ENCODE measurements at places on chromosomes 6 and 20. TPM values are rescaled to one million over a fixed set of nuclear protein-coding genes. Genes with fewer than 3 reads are reported as not detected.

- DNase-seq: no peak
These were observed 34.4 kb downstream of the TENT5A start for GRCh38 chr6:81718126-81718525.

DNA sequence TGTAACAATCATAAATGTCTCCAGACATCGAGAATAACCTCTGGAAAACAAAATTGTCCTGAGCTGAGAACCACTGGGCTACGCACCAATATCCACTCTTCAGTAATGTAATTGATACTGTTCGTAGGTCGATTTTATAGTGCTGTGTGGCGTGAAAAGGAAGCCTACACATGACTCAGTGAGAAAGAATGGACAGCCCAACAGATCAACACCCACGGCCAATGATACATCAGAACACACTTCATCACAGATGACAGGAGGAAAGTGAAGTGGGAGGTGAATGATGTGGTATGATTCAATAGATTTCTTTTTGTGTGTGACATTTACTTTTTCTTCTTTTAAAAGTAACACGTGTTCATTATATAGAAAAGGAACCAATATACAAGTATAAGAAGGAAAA is 93.5 kb downstream of the RPS12 start:
- no peak for DNase-seq

DNA sequence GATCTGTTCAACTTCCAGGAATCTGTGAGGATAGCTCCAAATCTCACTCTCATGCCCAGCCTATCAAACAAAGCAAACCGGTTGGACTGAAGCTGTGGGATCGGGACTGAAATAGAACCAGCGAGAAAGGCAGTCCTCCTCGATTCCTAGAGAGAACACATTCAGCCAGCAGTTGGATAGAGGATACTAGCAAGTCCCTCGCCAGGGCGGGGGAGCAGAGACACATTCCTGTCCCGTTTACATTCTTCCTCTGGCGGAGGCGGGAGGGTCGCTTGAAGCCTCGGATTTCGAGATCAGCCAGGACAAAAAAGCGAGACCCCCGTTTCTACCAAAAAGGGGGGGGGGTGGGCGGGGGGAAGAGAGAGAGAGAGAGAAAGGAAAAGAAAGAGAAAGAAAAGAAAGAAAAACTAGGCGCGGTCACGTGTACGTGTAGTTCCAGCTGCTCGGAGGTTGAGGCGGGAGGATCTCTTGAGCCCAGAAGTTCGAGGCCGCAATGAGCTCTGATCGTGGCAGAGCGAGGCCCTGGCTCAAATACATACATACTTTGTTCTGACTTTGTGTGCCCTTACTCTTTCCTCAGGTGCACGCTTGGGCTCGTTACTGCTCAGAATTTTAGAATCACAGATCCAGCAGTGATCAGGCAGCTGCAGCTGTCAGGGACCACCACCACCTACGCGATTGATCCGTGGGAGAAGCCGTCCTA is 19.5 kb downstream of the ZNF311 start:
- peak; percentile 55 for DNase-seq

DNA sequence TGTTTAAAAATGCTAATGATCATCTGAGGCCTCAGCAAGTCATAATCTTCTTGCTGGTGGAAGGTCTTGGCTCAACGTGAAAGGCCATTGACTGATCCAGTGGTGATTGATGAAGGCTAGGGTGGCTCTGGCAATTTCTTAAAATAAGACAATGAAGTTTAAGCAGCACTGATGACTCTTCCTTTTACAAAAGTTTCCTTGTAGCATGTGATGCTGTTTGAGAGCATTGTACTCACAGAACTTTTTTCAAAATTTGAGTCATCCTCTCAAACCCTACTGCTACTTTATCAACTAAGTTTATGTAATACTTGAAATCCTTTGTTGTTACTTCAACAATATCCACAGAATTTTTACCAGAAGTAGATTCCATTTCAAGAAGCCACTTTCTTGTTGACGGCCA is 382.3 kb downstream of the ESR1 start:
- DNase-seq: no peak

DNA sequence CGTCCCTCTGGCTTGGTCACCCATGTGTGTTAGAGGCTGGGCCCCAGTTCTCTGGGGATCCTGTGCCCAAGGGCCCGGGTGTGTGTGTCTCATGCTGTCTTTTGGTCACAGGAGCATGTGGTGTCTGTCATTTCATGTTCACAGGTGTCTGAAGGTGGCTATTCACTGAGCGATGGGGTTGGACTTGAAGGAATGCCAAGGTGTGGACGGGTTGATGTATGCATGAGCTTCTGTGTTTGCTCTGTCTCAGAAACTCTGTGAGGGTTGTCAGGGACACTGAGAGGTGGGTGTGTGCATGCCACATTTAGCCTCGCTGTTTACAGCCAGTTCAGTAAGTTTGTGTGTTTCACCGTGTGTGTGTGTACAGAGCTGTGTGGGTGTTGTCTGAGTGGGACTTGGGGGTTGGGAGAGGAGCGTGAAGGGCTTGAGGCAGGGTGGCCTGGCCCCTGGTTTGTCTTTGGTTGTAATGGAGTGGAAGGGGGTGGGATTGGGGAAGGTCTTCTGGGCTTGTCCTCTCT is 1.2 kb downstream of the DDR1 start:
- peak; percentile 47 for DNase-seq

The HACE1 gene
- 54.5 TPM for total RNA-seq

The ISM1 gene
- total RNA-seq: 0.81 TPM

DNA sequence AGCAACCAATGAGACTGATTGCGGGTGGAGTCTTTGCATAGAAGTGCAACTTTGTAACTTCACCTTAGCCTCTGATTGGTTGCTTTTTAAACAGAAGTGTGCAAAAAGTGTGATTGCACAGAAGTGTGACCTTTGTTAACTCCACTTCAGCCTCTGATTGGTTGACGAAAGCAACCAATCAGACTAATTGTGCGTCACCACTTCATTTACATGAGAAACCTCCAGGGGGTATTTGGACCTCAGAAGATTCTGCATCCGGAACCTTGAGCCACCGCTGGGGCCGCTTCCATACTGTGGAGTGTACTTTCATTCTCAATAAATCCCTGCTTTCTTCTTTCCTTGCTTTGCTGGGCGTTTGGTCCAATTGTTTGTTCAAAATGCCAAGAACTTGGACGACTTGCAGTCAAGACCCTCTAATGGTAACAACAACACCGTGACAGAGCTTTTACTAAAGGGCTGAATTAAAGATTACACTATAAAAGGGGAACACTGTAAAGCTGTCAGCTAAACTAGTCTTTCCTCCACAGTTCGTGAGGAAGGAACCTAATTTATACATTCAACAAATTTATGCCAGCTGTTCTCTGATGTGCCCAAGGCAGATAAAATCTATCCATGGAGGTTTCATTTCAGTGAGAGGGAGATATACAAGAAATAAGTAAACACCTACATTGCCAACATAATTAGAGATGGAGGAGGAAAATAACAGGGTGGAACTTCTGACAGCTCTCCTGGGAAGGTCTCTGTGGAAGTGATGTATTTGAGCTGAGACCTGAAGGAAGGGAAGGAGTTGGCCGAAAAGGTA is 1.4 kb upstream of the HECA start:
- DNase-seq: no peak

DNA sequence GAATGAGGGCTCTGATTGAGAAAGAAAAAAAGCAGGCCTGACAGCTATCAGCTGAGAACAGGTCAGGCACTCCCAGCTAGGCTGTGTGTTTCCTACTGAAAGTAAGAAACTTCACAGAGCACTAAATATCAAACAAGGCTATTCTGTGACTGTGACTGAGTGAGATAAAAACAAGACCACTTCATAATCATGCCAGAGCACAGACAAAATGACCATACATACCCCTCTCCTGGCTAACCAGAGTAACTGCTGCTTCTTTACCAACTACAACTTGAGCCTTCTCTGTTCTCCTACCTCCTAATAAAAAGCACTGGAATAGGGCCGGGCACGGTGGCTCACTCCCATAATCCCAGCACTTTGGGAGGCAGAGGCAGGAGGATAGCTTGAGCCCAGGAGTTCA is 6.8 kb upstream of the BTN1A1 start:
- no peak for DNase-seq

GRCh38 chr6:147567141-147567805 is 58.8 kb downstream of the SAMD5 start:
- no peak for DNase-seq

- peak; percentile 54 for DNase-seq
These were observed 182.5 kb downstream of the CDC5L start for GRCh38 chr6:44569931-44570385.

The APOM gene
- 1.4 TPM for total RNA-seq

The ELOVL4 gene
- total RNA-seq: 32.7 TPM

DNA sequence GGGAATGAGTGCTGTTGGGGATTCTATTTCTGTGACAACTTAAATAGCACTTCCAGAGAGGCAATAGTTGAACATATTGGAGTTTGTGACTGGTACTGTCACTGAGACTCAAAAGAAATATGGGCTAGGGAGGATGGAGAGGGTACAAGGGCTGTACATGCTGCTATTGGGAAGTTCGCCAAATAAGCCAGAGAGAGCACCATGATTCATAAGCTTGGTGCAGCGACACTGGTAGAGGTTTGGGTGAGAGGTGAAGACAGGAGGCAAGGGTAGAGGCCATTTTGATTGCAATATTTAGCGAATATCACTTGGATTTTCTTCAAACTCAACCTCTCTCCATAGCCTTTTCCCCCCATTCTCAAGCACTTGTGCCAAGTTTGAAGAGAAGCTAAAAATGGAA is 214.3 kb downstream of the OGFRL1 start:
- DNase-seq: no peak

GRCh38 chr20:15346657-15347280 is 1009.4 kb upstream of the FLRT3 start:
- no peak for DNase-seq

The SLC35D3 gene
- total RNA-seq: not detected

DNA sequence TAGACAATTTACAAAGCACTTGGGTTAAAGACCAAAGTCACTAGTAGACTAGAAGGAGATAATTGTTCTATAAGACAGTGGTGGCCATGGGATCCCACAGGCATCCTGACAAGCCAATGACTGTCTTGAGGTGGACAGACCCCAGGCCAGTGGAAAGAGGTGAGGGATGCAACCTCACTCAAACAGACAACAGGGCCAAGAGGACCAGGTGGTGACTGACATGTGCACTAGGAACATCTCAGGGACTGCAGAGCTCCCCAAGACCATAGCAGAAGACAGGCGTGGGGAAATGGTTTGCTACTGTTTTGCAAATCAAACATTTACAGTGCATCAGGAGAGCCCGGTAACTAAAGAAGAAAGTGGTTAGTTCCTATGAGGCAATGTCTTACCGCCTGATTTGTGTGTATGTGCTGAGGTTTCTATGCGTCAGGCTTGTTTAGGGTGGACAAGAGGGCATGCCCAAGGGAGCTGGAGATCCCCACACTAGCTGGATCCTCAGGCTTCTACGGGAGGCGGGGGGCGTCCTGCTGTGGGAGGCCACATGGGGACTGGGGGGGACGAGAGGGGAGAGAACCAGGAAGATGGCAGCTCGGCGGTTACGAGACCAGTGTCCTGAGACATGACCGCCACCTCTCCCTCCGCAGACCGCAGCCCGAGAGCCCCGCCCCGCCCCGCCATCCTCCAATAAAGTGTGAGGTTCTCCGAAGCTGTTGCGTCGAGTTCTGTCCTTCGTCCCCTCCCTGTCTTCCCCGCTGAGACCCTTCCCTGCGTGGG is 623 bp upstream of the MRPS26 start:
- DNase-seq: peak; percentile 81

The HLA-DMB gene
- total RNA-seq: 2.9 TPM

DNA sequence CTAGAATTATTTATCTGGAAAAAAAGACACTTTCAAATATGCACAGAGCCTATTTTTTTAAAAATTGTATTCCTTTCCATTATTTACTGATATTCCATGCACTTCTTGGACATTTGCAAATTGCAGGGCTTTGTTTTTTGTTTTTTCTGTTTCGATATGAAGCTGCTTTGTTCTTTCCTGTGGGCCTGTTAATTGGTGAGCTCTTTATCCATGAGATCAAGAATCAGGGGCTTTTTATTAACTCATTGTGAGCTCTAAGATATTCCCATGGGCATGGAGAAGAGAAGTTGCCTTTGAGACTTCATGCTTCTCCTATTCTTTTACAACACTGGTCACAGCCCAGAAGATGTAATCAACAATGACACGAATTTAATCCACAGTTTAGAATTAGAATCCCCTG is 145.1 kb downstream of the SAMD5 start:
- DNase-seq: no peak

- no peak for DNase-seq
These were observed 231.6 kb upstream of the MYLIP start for GRCh38 chr6:15897063-15897876.

DNA sequence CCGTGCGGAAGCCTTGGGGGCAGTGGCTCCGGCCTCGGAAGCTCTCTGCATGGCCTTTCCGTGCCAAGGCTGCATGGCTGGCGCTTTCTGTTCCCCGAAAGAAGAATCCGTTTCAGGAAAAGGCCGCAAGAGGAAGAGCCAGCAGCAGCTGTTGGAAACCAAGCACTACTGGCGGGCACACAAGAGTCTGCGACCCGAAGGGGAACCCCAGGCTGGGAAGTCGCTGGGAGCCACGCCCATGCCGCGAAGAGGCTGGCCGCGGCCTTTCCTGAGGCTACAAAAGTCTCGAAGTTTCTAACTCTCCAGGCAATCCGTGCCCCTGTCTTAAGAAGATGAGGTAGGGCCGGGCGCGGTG is at the start of gene CGAS:
CGAS (minus strand) TSS at position 191 of the 355 bp plus-strand sequence; CDS start at position 75, 116 bp downstream.
- peak; percentile 57 for DNase-seq

- DNase-seq: peak; percentile 47
These were observed 80.0 kb upstream of the RPS6KA2 start for GRCh38 chr6:166707045-166707444.

- DNase-seq: no peak
These were observed 157.7 kb downstream of the VEGFA start for GRCh38 chr6:43927532-43928210.

The SPTLC3 gene
- total RNA-seq: 1.4 TPM

GRCh38 chr6:56278171-56278591 is 30.8 kb upstream of the COL21A1 start:
- DNase-seq: no peak

- DNase-seq: no peak
These were observed 513.3 kb downstream of the HAO1 start for GRCh38 chr20:7426890-7427496.

GRCh38 chr20:32338665-32339064 is 19.5 kb upstream of the ASXL1 start:
- no peak for DNase-seq

The SLC52A3 gene
- total RNA-seq: 7.3 TPM

DNA sequence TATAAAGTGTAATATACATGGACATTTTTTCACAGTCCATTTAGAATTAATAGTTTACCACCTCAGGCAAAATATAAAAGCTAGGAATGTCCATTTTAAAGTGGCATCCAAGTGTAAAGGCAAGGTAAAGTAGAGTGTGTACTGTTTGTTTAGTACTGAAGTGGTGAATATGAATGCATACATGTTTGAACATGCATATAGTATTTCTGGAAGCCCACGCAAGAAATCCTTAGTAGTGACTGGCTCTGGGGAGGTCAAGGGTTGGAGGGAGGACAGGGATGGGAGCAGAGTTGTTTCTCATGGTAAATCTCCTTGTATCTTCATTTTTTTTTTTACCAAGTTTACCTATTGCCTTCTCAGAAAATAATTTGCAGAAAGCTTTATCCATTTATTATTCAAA is 129.2 kb downstream of the UNC5CL start:
- DNase-seq: no peak

The FNDC1 gene
- 0.15 TPM for total RNA-seq

- DNase-seq: no peak
These were observed 270.3 kb downstream of the TBC1D7 start for GRCh38 chr6:13058051-13058450.

- DNase-seq: no peak
These were observed 80.5 kb upstream of the AGPAT4 start for GRCh38 chr6:161354276-161354840.

The APCDD1L gene
- not detected for total RNA-seq

GRCh38 chr20:9332791-9333479 is 181.5 kb upstream of the LAMP5 start:
- no peak for DNase-seq

GRCh38 chr6:26156850-26157250 is 69.6 kb downstream of the HFE start:
- DNase-seq: peak; percentile 22

The BPIFB4 gene
- not detected for total RNA-seq
